ENCODE measurements at places on chromosomes 5 and 9.

DNA sequence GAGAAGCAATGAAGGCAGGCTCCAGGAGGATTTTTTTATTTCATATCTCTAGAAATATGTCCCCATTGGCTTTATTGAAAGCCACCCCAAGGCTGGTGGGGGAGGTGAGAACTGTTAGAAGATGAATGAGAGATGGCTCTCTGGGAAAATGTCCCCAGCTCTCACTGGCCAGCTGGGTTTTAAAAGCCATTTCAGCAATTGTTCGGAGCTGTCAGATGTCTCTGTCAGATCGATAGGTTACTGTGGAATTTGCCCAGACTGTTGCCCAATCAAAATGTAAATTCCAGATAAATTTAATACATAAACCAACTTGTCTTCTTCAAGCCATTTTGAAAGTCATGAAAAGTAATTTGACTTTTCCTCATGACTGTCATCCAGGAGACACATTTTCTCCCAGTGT, 67.0 kb upstream of the BRINP1 start:
- DNase-seq, result no peak

GRCh38 chr9:82680179-82680935, 382.6 kb downstream of the RASEF start:
- DNase-seq, result no peak

GRCh38 chr5:82182662-82183061, 95.5 kb downstream of the RPS23 start:
- no peak for DNase-seq

DNA sequence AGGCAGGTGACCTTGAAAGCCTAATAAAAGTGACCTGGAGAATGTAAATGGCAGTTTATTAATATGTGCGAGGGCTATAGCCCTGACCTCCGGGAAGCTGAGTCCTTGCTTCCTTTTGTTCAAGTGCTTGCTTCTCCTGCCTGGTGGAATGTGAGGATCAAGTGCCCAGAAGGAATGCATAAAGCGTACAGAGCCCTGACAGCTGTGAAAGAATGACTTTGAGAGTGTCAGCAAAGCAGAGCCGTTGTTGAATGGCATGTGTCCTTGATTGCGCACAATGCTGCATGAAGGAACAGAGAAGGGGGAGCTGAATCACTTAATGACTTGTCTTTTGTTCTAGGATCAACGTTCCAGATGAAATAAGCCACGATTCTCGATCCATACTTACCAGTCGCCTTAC, 133.0 kb downstream of the SLF1 start:
- no peak for DNase-seq

- no peak for DNase-seq
These were observed 9.3 kb downstream of the LIX1 start for GRCh38 chr5:97133101-97133500.

DNA sequence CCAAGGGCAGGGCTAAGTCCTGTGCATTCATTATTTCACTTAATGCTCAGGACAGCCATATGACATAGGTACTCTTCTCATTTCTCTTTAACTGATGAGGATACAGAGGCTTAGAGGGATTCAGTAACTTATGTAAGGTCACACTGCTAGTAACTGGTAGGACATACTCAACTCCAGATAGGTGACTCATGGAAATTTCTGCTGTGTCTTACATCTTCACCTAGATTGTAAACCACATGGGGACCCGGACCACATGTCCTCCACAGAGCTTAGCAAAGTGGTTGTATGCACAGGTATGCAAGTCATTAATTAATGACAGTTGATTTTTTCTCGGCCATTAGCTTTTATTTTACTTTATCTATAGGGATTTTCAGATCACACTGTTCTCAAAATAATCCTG, 29.3 kb downstream of the SLC1A1 start:
- DNase-seq, result no peak

DNA sequence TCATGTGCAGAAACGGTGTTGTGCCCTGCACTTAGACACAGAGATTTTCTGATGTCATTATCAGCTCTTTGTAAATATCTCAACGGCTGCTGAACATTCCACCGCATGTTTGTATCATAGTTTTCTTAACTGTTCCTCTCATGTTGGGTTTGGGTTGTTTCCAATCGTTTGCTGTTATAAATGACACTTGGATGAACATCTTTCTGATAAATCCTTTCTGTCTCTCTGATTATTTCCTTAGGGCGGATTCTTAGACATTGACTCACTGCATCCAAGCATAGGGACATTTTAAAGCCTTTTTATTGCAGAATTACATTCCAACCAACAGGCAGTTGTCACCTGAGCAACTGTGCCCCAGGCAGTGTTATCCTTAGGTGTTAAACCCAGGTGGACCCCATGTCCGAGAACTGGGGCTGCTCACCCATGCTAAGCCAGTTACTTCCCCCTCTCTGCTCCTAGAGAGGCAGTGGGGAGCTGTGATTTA, 28.5 kb downstream of the COL5A1 start:
- no peak for DNase-seq

- no peak for DNase-seq
These were observed 172.8 kb upstream of the PANK3 start for GRCh38 chr5:168752012-168752411.

- no peak for DNase-seq
These were observed 756.2 kb downstream of the TLE1 start for GRCh38 chr9:80932947-80933780.

DNA sequence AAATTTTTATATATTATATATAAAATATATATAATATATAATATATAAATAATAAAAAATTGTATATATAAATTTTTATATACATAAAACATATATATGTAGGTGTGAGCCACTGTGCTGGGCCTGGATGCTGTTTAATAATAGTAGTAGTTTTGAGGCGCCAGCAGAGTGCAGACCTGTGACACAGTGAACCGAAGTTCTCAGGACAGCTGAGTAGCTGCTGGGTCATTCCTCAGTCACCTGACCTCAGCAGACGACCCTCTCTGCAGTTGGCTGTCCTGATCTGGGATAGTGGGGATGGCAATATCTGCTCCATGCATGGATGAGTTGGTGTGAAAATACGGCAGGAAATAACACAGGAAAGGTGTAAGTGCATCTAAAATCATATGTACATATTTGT, 3.3 kb upstream of the SNX18 start:
- no peak for DNase-seq

GRCh38 chr9:123356851-123357742, 1.1 kb downstream of the CRB2 start:
- no peak for DNase-seq

DNA sequence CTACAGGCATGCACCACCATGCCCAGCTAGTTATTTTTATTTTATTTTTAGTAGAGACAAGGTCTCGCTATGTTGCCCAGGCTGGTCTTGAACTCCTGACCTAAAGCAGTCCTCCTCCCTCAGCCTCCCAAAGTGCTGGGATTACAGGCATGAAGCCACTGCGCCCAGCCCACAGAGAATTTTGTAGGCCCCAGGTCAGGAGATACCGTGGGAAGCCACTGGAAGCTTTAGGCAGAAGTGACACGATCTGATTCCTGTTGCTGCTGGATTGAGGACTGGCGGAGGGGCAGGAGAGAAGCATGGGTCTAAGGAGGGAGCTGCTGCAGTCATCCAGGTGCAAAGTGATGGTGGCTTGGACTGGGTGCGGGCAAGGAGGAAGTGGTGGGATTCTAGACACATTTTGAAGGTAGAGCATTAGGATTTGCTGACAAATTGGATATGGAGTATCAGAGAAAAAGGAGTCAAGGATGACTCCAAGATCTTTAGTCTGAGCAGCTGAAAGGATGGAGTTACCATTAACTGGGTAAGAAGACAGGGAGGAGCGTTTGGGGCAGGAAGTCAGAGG, 20.7 kb downstream of the TCF7 start:
- no peak for DNase-seq

- DNase-seq, result no peak
These were observed 140.6 kb upstream of the NR4A3 start for GRCh38 chr9:99681113-99681512.

DNA sequence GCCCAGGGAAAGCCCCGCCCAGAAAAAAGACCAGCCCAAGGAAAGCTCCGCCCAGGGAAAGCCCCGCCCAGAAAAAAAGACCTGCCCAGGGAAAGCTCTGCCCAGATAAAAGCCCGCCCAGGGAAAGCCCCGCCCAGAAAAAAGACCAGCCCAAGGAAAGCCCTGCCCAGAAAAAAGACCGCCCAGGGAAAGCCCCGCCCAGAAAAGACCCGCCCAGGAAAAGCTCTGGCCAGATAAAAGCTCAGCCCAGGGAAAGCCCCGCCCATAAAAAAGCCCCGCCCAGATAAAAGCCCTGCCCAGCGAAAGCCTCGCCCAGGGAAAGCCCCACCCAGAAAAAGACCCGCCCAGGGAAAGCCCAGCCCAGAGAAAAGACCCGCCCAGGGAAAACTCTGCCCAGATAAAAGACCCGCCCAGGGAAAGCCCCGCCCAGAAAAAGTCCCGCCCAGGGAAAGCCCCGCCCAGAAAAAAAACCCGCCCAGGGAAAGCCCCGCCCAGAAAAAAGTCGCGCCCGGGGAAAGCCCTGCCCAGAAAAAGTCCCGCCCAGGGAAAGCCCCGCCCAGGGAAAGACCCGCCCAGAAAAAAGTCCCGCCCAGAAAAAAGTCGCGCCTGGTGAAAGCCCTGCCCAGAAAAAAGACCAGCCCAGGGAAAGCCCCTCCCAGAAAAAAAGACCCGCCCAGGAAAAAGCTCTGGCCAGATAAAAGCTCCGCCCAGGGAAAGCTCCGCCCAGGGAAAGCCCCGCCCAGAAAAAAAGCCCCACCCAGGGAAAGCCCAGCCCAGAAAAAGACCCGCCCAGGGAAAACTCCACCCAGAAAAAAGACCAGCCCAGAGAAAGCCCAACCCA, 11.9 kb downstream of the GRIN1 start:
- DNase-seq, result no peak

DNA sequence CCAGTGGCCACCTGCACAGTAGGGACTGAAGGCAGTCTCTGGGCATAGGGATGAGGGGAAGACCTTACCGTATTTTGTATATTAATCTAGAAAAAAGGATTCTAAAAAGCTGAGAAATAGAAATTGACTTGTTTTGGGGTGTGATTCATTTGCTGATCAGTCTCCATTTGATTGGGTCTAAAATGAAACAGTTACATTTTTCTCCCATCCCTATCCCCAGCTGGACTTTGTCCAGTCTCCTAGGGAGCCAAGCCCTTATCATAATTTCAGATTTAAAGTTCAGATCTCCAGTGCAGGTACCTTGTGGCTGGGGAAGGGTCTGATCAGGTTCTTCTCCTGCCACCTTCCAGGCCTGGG, 240.8 kb downstream of the FANCC start:
- DNase-seq, result no peak

- DNase-seq, result peak; percentile 30
These were observed 123.8 kb upstream of the PHYKPL start for GRCh38 chr5:178356431-178356872.

- no peak for DNase-seq
These were observed 191.7 kb upstream of the NR3C1 start for GRCh38 chr5:143594902-143595818.

DNA sequence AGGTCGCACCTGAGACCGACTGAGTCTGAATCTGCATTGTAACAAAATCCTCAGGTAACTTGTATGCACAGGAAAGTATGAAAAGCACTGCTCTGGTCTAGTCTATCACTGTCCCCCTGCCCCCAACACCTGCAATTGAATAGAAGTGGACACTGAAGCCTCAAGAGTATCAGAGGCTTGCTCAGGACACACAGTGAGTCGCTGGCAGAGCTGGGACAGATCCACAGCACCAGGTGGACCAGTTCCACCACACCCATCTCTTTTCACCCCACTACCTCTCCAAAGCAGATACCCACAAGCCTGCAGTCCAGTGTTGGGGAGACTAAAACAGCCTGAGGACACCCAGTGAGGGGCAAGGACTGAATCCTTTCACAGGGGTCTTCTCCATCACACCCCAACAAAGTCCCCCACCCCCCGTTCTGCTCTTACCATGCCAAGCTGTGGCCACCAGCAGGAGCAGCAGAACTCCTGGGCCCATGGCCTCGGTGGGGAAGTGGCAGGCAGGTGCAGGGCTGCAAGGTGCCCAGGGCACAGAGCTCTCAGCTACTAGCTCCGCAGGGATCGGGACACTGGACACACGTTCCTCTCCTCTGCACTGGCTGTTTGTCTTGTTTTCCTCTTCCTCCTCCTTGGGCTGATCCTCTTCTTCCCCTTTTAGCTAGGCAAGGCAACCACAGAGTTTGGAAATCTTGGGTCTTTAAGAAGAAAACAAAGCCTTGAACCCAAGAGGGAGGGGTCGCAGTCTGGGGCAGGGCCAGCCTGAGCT, at the start of gene CSF1R:
CSF1R (minus strand) TSS at position 605 of the 766 bp plus-strand sequence; CDS start at position 478, 127 bp downstream.
- no peak for DNase-seq

DNA sequence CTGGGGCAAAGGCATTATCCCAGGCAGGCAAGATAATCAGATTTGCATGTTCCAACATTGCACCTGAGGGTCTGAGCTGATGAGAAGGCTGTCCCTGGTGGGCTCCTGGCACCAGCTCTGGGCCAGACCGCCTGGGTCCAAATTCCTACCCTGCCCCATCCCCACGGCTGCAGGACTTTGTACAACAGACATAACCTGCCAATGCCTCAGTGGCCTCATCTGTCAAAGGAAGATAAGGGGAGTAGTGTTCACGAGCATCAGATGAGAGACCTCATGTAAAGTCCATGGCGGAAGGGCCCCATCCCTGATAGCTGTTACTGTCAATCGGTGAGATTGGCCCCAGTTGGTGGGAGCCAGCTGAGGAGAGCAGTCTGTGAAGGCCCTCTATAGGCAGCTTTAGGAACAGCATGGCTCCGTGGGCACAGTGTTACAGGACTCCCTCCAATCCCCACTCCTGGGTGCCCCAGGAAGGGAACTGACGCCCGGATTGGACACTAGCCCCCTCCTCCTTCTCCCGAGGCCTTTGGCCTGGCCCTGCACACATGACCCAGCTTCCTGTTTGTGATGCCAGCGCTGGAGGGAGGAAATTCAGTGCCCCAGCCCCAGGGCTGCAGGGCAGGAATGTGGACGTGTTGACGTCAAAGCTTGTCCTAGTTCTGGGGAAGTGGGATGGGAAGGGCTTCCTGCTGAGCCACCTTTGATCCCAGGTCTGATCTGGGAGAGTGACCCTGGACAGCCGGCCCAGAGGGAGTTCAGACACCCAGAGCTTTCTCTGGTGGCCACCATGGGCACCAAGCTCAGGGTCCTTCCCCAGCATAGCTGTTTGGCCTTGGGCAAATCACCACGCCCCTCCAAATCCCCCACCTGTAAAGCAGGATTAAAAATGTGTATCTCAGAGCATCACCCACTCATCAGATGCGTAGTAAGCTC, 56.2 kb downstream of the DUSP1 start:
- peak; percentile 78 for DNase-seq

Measured in endothelial cell (in vitro differentiated cells).